ENCODE measurements at places on chromosomes 1 and 21.

GRCh38 chr21:38438462-38438893 is 59.8 kb downstream of the ERG start:
- DNase-seq, result no peak

- no peak for DNase-seq
Measured at GRCh38 chr1:29269382-29269781, 33.1 kb downstream of the PTPRU start.

DNA sequence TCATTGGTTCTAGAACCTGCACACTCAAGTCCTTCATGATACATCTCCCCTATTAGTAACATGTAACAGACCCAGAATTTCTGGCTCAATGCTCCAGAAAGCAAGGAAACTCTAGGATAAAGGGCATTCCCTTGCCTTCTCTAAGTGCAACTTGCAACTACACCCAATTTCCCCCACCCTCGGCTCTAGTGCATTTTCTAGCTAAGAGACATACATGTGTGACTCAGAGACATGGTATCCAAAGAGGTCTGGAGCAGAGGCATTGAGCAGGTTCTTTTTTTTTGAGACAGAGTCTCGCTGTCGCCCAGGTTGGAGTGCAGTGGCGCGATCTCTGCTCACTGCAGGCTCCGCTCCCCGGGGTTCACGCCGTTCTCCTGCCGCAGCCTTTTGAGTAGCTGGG is 132.9 kb downstream of the ZC3H11B start:
- no peak for DNase-seq

GRCh38 chr1:57102561-57103326 is 136.9 kb upstream of the C8B start:
- no peak for DNase-seq

DNA sequence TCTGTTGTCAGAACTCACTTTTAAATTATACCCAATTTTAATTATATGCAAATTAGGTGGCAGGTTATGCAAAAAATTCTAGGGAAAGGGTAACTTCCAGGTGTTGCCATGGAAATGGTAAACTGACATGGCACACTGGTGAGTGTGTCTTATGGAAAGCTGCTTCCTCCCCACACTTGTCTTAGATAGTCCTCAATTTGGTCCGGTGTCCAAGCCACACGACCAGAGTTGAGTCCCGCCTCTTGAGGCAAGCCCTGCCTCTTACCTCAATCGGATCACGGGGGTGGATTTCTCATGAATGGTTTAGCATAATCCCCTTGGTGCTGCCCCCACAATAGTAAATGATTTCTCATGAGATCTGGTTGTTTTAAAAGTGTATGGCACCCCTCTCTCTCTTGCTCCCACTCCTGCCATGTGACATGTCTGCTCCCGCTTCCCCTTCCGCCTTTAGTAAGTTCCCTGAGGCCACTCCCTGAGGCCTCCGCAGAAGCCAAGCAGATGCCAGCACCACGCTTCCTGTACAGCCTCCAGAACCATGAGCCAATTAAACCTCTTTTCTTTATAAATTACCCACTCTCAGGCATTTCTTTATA is 74.9 kb downstream of the MATN1 start:
- no peak for DNase-seq

DNA sequence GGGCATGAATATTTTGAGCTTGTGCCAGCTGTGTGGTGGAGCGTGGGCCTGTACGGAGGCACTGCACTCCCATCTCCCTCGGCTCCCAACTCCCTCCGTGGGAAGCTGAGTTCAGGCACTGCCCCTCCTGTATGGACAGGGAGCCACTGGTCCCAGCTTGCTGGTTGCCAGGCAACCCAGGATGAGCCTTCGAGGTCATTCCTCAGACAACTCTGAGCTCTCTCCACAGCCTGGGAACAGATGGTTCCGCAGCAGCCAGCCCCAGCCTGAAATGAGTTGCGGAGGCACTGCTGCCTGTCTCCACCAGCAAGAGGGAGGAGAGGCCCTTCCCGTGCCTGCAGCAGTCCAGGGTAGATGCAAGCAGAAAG is 58.4 kb upstream of the TENT5B start:
- DNase-seq, result no peak

GRCh38 chr1:55231745-55232144 is 16.6 kb upstream of the USP24 start:
- no peak for DNase-seq

All from gastrocnemius medialis (tissue), 4 donors.